ENCODE measurements at places on chromosomes 12 and 14. TPM values are rescaled to one million over a fixed set of nuclear protein-coding genes. Genes with fewer than 3 reads are reported as not detected.
A peak's percentile ranks its signal among the peaks of the same experiment; 100 is the strongest.

DNA sequence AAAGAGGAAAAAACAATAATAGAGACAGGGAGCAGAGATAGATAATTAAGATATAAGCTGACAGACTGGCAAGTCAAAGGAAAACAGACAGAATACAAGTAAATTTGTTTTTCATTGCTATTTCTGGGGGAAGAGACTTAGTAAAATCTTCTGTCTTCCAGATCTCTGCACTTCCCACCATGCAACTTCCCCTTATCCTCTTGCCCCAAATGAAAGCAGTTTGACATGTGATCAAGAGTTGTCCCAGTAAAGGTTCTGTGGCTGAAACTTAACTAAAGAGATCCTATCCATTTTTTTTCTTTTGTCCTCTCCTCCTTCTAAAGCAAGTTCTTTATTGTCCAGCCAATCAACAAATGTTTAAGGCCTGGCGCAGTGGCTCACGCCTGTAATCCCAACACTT lies 1.5 kb upstream of the MLF2 start:
- DNase-seq = no peak

GRCh38 chr12:62789851-62790250 lies 145.1 kb downstream of the PPM1H start:
- DNase-seq = no peak

DNA sequence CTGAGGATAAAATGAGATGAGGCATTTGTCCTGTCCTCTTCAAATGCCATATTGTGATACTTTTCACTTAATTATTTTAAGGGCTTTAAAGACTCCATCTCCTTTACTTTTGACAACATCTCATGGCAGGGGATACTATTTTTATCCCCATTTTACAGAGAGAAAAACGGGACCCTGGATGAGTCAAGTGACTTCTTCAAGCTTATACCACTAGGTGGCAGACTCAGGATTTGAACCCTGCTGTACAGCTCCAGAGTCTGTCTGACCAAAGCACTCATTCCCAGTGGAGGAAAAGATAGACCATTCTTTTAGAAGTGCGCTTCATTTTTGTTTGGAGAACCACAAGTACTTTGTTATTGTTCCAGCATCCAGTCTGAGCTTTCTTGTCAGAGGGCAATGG lies 1.7 kb upstream of the SMOC1 start:
- DNase-seq = no peak

DNA sequence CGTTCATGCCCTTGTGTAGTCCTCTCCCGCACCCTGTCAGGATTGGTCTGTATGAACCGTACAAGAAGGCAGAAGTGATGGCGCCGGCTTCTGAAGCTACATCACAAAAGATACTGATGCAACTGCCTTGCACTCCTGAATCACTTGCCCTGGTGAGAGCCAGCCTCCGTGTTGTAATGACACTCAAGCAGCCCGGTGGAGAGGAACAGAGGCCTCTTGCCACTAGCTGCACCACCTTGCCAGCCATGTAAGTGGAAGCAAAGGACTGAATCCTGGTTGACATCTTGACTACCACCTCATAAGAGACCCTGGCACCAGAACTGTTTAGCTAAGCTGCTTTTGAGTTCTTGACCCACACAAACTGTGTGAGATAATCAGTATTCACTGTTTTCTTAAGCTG lies 266.0 kb downstream of the ERC1 start:
- no peak for DNase-seq

Gene EFS
- total RNA-seq = 4.1 TPM

GRCh38 chr12:122116707-122117535 lies 38.4 kb downstream of the MLXIP start:
- DNase-seq = no peak

Gene OTUB2
- total RNA-seq = 0.11 TPM

DNA sequence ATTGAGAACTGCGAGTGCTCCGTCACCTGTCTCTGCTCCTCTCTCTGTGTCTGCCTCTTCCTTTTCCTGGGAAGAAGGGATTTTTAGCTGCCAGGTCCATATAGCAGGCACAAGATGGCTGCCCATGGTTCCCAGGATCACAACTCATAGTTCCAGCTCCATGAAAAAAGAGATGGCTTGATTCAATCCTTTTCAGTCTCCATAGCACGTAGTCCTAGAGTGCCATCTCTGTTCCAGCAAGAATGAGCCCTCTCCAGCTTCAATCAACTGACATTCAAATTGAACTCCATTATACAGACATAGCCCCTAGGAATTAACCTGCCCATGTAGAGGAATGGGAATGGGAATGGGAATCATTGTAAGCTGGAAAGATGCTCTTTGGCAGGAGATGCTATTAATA lies 34.7 kb upstream of the RTRAF start:
- no peak for DNase-seq

DNA sequence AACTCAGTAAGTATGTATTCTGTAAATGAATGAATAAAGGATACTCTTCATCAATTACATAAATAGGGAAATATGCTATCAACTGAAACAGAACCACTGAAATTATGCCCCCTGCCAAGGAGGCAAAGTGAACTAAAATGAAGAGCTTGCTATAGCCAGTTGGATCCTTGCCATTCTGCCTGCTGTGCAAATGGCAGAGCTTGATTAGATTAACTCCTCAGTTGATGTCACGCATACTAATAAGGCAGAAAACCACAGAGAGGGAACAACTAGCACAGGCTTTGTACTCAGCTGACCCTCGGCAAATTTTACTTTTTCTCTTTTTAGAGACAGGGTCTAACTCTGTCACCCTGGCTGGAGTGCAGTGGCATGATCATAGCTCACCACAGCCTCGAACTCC lies 36.7 kb upstream of the FERMT2 start:
- no peak for DNase-seq

DNA sequence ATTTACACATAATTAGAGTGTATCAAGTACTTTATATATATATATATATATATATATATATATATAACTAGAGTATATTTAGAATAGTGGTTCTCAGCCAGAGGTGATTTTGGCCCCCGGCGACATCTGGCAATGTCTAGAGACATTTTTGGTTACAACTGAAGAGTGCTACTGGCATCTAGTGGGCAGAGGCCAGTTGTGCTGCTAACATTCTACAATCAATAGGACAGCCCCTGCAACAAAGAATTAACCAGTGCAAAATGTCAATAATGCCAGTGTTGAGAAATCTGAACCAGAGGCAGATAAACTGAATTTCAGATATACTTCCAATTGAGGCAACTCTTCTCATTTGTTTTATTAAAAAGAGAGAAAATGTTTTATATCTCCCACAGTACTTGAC lies 8.9 kb downstream of the GTF2A1 start:
- peak; percentile 22 for DNase-seq

DNA sequence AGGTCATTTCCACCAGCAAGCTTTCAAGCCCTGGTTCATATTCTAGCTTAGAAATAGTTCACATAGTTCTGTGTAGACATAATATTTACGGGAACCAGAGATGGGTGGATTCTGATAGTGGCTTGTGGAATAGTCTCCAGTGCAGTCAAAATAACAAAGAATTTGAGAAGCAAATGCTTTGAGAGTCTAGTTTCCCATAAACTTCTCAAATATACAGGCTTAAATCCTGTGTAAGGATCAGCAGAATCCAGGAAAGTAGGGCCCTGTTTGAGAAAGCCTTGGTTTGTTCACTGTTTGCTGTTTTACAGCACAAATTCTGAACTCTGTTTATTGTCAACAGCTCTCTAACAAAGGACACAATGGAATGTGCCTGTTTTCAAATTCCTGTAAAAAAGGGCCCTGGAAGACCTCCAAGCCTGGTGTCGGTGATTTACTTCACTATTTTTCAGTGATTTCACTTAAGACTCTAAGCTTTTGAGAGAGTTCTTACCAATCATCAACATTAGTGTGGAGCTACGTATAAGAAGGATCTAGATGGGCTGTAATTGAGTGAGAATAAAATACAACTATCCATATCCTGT lies 11.4 kb upstream of the FOS start:
- no peak for DNase-seq

DNA sequence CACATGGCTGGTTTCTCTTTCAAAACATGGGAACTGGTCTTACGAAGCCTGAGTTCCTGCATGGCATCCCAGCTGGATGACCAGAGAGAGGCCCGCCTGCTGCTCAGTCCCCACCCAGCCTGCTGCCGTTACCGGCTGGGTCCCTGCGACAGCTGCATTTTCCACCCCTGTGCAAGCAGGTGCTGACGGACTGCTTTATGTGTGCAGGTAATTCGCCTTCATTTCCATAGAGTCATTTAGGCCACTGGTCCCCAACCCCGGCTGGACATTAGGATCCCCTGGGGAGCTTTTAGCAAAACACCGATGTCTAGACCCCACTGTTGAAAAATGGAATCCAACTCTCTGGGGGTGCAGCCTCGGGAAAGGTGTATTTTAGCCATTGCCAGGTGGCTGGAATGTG lies 51.9 kb downstream of the RBM19 start:
- DNase-seq = no peak

DNA sequence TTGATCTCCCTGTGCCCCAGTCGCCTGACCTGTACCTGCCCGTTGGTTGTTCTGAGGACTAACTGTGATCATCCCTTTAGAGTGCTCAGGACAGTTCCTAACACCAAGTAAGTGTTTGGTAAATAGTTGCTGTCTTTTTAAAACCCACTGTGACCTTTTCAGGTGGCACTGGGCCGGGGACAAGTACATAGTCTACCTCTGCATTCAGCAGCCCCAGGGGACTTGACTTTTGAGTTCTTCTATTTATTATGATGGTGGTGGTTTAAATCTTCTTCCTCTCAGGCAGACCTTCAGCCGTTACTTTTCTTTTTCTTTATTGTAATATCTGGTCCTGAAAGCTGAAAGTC lies 38.8 kb downstream of the EVL start:
- no peak for DNase-seq

Gene DPPA3
- not detected for total RNA-seq

GRCh38 chr14:24051176-24051788 lies 527 bp upstream of the CARMIL3 start:
- no peak for DNase-seq

DNA sequence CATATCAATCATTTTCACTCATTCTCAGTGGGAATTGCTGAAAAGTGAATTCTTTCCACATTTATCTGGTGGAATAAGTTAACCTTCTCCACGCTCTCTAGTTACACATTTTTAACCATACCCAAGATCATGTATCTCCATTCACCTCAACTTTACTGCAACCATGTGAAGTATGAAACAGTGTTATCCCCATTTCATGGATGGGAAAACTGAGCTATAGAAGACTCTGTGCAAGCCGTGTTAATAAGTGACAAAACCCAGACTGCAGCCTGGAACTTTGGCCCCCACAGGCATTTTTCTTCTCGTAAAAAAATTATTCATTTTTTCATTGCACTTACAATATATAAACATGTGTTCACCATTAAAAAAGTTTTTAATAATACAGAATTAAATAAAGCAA lies 82.4 kb upstream of the CCND2 start:
- no peak for DNase-seq

- DNase-seq = no peak
Measured at GRCh38 chr12:12442548-12443071, 85.7 kb downstream of the BORCS5 start.

DNA sequence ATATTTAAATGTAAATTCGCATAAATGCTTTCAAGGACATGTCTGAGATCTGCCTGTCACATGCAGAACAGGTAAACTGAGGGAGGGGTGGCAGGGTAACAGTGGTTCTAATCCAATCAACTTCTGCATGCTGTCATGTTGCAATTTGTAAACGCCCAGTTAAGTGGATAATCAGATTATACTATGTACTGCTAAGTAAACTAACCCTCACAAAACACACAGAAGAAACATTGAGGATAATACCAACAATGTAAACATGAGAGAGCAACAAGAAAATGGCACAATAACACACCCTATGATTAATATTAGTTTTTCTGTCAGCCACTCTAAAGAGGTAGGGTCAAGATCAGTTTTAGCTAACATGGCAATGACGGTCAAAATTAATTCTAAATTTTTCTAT lies 123.7 kb downstream of the KIF21A start:
- no peak for DNase-seq

GRCh38 chr14:59249029-59249428 lies 60.6 kb downstream of the DAAM1 start:
- no peak for DNase-seq

DNA sequence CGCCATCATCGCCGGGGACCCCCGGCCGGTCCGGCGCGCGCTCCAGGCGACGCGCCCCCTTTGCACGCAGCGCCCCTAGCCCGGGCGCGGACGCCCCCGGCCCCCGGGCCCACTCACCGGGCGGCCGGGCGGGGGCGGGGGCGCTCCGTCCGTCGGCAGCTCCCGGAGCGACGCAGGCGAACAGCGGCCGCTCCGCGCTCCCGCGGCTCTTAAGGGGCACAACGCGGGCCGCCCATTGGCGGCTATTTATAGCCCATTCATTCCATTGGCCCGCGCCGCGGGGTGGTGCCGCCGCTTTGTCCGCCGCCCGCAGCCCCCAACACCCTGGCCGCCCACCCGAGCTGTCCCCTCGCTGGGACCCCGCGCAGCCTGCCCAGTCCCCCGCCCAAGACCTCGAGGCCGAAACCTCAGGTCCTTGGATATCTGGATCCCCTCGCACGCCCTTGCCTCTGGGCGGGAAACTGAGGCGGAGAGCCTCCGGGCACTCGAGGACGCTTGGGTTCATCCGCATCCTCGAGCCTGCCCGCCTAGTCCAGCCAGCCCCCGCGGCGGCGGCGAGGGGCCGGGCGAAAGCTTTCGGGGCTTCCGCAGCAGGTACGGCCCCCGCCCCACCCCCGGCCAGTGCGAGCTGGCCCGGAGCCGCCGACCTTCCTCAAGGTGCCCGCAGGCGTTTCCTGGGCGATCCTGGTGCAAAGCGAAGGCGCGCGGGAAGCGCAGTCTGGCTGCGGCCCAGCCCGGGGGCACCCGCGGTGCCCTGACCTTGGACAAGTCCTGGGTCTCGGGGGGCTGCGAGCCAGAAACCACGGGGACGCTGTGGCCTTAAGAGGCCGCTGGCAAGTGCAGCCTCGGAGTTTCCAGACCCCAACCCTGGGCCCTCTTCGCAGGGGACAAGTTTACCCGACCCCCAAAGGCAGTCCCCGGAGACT lies at the start of gene CKB:
Gene CKB (minus strand): TSS at position 182 of the 926 bp plus-strand sequence. CDS start 337 bp downstream, outside the sequence.
- peak; percentile 66 for DNase-seq

- no peak for DNase-seq
Measured at GRCh38 chr12:1099158-1099557, 108.1 kb downstream of the ERC1 start.

Gene DBX2
- total RNA-seq = 0.11 TPM

- no peak for DNase-seq
Measured at GRCh38 chr12:102379346-102380162, 100.8 kb downstream of the IGF1 start.

Gene CELA1
- total RNA-seq = not detected

Gene OR4M1
- total RNA-seq = not detected

GRCh38 chr12:10551375-10551774 lies 45.7 kb downstream of the EIF2S3B start:
- no peak for DNase-seq

Gene TOX4
- total RNA-seq = 127 TPM

All from gastrocnemius medialis (tissue), 4 donors.